ENCODE measurements at places on chromosomes 7 and 10.

GRCh38 chr7:71251706-71252105 lies 119.8 kb downstream of the GALNT17 start:
- DNase-seq, result no peak

GRCh38 chr10:131750171-131750895 lies 150.5 kb upstream of the PPP2R2D start:
- DNase-seq, result no peak

DNA sequence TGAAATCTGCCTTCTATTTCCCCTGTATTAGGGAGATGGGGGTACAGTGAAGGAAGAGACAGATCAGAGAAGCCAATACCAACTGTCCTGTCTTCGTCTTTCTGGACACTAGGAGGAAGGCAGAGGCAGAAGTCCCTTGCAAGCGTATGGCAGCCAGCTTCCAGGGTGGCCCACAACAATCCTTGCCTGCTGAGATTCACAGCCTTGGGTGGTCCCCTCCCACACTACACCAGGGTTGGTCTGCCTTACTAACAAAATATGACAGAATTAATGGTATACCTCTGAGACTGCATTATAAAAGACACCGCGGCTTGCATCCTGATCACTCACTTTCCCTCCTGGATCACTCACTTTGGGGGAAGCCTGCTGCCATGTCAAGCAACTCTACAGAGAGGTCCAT lies 90.4 kb downstream of the IDE start:
- no peak for DNase-seq

DNA sequence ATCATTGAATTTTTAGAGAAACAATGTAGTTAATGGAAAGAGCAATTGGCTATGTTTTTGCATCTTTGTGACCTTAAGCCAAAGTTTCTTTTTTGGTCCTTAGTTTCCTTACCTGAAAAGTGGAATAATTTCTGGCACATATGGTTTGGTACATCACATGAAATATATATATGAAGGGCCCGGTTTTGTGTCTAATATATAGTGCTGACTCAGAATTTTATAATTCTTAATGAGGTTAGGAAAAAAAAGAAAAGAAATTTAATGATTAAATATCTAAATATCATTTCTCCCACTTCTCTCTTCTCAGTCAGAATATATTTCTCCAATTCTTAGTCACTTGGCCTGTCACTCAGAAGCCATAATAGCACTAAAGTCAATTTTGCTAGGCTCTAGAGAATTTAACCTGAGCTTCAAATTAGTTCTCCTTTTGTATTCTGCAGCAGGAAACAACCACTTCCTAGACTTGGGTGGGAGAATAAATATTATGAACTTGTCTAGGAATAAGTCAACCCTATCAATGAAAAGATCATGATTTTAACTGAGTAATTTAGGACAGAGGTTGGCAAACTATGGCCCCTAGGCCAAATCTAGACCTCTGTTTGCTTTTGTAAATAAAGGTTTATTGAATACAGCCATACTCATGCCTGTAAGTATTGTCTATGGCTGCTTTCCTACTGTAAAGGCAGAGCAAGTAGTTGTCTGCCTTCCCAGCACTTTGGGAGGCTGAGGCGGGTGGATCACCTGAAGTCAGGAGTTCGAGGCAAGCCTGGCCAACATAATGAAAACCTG lies 34.6 kb downstream of the PPP1R9A start:
- DNase-seq, result no peak

- no peak for DNase-seq
Observed at GRCh38 chr10:43599333-43599732, 6.9 kb upstream of the ZNF485 start.

DNA sequence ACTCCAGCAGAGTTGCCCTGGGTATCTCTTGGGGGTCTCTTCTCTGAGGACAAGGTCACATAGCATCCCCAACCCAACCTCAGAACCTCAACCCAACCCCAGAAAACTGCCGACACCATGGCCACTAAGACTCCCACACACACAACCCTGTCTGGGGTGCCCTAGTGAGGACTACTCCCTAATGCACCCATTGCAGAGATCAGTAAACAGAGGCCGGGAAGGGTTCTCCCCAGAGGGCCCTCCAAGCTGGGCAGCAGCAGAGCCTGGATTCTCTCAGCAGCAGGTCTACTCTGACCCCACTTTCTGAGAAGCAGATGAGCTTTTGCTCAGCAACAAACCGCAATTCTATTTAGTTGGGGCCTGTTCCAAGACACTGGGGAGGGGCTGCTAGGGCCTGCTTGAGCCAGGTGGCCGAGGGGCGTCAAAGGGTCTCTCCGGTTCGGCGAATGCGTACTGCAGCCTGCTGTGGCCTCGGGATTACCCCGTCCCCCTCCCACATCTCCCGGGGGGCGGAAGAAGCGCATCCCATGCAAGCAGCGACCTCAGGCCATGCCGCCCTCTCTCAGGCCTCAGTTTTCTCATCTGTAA lies 828 bp downstream of the OGDHL start:
- DNase-seq, result no peak

Data from activated CD8-positive, alpha-beta memory T cell treated with anti-CD3 and anti-CD28 coated beads for 1 hour (primary cell).